Occipital lobe (tissue), 3 donors: ENCODE measurements at places on chromosomes 7 and 10.
A peak's percentile ranks its signal among the peaks of the same experiment; 100 is the strongest.

- no peak for DNase-seq
Measured at GRCh38 chr7:116530107-116530820, 5.4 kb downstream of the CAV1 start.

- DNase-seq = no peak
Measured at GRCh38 chr10:125093199-125093973, 67.0 kb downstream of the CTBP2 start.

DNA sequence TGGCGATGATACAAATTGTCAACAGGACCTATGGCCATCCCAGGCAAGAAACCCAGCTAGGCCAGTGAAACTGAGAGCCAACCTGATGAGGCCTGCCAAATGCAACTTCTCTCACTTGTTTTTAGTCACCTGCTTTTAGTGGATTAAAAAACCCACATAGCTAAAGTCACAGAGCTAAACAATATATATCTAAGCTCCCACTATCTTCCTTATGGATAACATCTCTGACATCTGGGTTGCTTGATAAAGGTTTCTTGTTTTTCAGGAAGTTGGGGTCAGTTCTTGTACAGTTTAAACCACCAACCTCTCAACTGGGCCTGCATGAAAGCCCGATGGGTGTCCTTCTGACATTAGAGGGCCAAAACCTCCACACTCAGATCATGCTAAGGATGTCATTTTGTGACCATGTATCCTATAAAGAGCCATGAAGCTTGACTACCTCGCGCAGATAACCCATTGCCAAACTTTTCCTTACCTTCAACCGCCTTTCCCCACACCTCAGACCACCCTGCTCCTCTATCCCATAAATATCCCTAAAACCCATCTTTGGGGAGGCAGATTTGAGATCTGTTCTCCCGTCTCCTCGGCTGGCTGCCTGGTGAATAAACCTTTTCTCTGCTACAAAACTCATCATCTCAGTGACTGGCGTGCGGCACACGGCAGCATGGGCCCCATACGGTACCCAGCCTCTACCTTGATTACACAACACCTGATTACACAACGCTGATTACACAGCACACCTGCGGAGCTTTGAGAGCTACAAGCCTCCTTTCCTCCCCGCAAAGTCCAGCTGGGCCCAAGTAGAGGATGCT is 797 bp upstream of the STMP1 start:
- DNase-seq = no peak

GRCh38 chr7:105521027-105521716 is 899 bp downstream of the PUS7 start:
- DNase-seq = peak; percentile 62

DNA sequence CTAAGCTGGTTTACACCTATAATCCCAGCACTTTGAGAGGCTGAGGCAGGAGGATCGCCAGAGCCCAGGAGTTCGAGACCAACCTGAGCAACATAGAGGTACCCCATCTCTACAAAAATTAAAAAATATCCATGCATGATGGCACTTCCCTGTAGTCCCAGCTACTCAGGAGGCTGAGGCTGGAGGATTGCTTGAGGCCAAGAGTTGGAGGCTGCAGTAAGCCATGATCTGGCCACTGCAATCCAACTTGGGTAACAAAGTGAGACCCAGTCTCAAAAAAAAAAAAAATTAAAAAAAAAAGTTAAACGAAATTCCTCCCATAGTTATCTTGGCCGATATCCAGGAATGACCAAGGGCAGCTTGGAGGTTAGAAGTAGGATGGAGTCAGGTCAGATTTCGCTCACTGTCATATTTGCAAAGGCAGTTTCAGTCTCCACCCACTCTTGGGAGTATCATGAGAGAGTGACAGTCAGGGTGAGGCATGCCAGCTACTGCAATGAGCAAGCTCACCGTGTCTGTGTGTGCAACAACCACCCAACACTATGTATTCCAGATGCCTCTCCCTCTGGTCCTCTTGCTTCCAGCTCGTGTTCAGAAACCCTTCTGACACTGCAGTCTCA is 6.0 kb upstream of the ZDHHC4 start:
- DNase-seq = no peak

- DNase-seq = no peak
Measured at GRCh38 chr7:83732305-83732704, 83.4 kb upstream of the SEMA3E start.

DNA sequence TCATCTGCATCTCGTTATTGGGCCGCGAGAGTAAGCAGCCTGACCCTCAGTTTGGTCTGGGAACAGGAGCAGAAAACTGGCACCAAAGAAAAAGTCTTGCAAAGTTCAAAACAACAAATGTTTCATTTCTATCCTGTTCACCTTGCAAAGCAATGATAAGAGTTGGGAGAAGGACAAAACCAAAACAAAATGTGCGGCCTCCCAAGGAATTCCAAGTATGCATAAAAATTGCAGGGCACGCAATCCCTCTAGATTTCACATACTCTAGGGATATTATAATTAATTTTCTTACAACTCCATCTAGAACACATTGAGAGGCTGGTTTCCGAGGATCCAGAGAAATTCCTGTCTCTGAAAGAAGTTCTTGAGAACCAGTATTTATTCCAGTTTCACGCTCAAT is 20.1 kb downstream of the CHUK start:
- DNase-seq = no peak

GRCh38 chr10:22476601-22477321 is 131.5 kb downstream of the SPAG6 start:
- DNase-seq = no peak

DNA sequence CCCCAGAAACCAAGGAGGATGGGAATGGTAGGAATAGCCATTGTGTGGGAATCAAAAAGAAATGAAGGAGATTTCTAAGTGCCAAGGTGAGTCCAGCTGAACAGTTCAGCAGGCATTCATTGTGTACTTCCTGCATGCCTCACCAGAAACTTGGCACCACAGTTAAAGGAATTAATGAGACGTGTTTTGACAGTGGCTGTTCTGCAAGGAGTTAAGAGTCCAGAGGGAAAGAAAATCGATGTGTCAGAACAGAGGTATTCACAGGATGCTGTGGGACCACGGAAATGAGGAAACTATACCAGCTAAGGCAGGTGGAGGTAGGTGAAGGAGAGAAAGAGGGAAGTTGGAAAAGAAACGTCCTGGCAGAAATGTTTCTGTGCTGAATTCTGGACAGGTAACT is 78.1 kb downstream of the PRKCQ start:
- DNase-seq = no peak

DNA sequence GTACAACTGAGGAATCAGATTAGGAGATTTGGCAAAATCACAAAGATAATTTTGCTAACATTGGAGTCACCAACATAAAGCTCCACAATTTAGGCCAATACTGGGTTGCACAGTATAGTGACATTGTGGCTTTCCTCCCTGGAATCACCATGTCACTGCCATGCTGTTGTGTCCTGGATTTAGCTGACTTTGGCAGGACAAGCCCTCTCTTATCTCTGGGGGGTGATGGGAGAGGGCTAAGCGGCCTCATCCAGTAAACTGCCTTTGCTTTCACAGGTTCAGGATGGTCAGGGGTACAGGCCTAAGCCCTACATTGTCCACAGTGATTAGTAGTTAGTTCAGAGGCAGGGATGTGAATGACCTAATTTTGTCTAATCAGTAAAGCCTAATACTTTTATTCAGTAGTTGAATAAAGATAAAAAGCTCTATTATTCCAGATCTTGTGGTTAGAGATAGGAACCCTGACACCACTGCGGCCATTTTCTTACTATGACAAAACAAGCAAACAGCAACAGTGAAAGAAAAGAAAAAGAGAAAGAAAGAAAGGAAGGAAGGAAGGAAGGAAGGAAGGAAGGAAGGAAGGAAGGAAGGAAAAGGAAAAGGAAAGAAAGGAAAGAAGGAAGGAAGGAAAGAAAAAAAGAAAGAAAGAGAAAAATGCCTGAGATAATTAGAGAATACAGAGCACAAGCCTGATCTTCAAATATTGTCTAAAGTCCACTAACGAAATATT is 140.1 kb downstream of the ETV1 start:
- no peak for DNase-seq

DNA sequence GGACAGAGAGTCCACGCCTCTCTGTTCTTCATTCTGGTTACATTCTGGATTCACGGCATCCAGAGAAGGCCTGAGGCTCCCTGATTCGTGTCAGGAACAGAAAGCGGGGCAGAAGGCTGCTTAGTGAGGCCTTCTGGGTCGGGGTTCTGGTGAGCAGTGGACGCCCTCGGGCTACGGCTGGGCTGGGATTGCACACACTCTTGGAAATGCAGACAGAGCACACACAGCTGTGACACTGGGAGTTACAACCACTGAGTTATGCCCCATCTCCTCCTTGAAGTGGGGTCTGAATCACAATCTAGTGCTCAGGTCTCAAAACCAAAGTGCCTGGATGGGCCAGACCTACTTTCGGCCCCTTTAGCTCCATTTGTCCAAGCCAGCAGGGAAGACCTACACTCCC is 156.9 kb upstream of the GDF10 start:
- no peak for DNase-seq

DNA sequence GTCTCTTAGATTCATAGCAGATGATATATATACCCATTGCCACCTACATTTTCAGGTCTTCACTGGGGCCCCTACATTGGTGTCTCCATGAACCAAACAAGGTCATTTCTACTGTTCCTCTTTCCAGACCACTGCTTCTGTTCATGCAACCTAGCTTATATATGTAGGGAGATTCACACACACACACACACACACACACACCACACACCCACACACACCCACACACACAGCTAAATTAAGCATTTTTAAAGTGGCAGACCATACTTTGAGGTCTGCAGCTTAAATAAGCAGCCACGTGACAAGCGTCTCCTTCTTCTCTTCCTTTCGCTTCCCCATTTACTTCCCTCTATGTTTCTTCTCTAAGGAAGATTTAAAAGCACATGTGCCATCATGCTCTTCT is 70.0 kb upstream of the CC2D2B start:
- DNase-seq = no peak

DNA sequence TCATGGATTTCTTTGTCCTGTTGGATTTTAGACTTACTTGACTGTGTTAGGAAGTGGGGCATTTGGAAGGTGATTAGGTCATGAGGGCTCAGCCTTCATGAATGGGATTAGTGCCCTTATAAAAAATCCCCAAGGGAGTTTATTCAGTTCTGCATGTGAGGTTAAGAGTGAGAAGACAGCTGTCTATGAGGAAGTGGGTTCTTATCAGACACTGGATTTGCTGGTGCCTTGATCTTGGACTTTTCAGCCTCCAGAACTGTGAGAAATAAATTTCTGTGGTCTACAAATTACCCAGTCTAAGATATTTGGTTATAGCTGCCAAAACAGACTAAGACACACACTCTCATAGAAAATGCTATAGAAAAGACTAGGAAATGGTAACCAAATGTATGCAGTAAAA is 724.7 kb upstream of the FZD8 start:
- DNase-seq = no peak

DNA sequence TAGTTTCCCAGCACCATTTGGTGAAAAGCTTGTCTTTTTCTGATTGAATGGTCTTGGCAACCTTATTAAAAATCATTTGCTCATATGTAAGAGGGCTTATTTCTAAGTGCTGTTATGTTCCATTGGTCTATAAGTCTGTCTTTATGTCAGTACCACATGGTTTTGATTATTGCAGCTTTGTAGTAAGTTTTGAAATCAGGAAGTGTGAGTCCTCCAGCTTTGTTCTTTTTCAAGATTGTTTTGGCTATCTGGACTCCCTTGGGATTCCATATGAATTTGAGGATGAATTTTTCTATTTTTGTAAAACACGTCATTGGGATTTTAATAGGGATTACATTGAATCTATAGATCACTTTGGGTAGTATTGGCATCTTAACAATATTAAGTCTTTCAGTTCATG is 5.4 kb downstream of the KIF11 start:
- DNase-seq = no peak

DNA sequence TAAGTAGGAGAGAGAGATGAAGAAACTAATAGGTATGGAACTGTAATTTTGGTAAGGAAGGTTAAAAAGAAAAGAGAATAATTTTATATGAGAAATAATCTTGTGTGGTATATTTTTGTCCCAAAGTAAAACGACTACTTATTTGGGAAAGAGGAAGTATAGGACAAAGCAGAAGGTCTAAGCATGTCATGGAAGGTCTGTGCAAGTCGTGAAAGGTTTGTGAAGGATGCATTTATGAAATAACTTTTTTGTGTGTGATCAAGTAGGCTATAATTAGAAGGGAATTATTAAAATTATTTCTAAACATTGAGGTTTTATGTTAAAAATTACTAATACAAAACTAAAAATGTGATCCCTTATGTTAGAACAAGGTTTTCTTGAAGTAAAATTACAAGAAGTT is 63.3 kb downstream of the ZNF783 start:
- no peak for DNase-seq

DNA sequence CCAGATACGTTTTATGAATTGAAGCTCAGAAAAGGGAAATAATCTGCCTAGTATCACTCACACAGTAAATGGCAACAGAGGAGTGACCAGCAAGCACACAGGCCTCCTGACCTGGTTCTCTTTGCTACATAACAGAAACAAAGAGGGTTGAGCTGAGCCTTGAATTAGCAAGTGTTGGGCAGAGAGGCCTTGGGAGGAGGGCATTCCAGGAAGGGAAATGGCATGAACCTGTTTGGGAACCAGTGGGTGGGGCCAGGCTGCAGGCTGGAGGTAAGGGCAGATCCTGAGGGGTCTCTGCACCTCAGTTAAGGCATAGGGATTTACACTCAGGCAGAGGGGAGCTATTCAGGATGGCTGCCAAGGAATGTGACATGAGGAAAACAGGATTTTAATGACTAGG is 24.8 kb upstream of the CYCS start:
- DNase-seq = no peak

- no peak for DNase-seq
Measured at GRCh38 chr7:64639267-64640001, 26.5 kb upstream of the ZNF107 start.

DNA sequence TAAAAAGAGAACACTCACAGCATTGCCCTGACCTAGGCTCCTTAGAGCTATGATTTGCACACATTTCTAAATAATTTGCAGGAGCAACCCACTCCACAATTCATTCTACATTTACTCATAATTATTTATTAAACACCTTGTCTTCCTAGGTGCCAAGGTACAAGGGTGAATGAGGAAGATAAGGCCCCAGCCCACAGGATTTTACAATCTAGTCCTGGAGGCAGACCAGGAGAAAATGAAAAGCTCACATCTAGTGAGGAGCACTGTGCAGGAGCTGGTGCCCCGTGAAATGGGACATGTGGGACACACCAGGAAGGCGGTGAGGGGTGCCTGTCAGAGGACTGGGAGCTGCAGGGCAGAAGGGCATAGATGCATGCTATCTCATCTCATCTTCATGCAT is 59.7 kb upstream of the LRRC18 start:
- DNase-seq = no peak

DNA sequence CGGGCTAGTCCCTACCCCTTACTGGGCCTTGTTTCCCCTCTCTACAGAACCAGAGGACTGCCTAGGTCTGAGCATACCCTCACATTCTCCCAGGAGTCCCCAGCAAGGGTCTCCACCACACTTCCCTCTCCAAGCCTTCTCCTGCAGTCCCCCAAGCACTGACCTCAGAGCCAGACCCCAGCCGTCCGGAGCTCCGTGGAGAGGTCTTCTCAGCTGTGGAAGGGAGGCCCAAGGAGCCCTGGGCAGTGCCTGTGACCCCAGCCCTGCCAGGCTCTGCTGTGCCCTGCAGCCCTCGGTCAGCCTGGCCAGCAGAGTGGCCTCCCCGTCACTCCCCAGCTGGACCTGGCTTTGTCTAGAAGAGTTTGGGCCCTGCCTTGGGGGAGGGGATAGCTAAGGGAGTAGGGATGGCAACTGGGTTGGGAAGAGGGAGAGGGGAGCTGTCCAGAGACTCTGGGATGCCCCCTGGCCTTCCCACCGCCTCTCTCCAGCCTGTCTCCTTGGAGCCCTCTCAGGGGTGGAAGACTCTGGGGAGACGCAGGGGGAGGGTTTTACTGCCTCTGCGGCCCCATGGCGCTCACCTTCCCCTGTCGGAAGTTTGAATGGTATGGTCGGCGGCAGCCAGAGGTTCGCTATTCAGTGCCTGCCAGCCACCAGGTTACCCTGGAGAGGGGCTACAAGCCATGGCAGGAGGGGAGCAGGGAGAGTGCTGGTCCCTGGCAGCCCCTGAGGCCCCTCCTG is at the start of gene C10orf105:
Gene C10orf105 (minus strand): TSS at position 315 of the 738 bp plus-strand sequence. CDS start 3,441 bp downstream, outside the sequence.
- DNase-seq = no peak
